ENCODE measurements at places on chromosomes 7 and 10. TPM values are rescaled to one million over a fixed set of nuclear protein-coding genes. Genes with fewer than 3 reads are reported as not detected.
A peak's percentile ranks its signal among the peaks of the same experiment; 100 is the strongest.

DNA sequence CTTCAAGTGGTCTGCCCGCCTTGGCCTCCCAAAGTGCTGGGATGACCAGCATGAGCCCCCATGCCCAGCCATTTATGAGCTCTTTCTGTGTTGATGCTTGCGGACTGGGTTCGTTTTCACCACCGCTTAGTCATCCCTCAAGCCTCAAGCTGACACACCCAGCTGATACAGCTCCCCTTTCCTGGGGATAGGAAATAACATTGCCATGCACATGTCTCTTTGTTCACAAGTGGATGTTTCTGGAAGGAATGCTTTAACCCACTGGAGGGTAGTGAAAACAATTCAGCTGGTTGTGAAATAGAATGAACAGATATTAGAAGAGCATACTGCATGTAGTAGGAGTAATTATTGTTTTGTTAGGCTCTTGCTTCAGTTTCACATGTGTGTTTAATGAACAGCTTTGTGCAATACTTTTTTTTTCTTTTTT lies 8.5 kb upstream of the METTL27 start:
- peak overlapping the region; percentile 73 for H3K27ac ChIP-seq
- DNase-seq, result peak; percentile 60
- H3K4me3 ChIP-seq, result peak overlapping the region; percentile 42
- no peaks in the 10 kb centered on the region for H3K36me3 ChIP-seq
- no peaks in the 10 kb centered on the region for H3K27me3 ChIP-seq

DNA sequence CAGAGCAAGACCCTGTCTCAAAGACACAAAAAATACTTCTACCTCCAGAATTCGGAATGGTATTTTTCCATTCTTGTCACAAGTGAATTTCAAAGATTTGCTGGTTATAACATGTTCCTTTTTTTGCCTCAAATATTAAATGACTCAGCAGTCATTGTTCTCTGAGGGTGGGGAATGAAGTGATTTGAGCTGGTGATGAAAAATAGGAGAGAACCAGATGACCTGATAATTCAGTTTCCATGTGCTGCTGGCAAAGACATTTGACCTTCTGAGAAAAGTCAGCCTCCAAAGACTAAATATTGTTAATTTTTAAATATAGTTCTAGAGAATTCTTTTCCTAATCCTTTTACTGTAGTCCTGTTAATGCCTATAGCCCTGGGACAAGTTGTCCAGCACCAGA lies 78.9 kb downstream of the CACNB2 start:
- H3K27me3 ChIP-seq, result no peaks in the 10 kb centered on the region
- DNase-seq, result no peak
- no peak overlapping the region for H3K27ac ChIP-seq
- H3K36me3 ChIP-seq, result no peaks in the 10 kb centered on the region
- no peaks in the 10 kb centered on the region for H3K4me1 ChIP-seq

GRCh38 chr7:53415816-53416215 lies 380.4 kb downstream of the POM121L12 start:
- no peaks in the 10 kb centered on the region for H3K27me3 ChIP-seq
- H3K4me1 ChIP-seq, result no peaks in the 10 kb centered on the region
- no peaks in the 10 kb centered on the region for H3K36me3 ChIP-seq
- no peak overlapping the region for H3K27ac ChIP-seq
- DNase-seq, result no peak
- no peak overlapping the region for H3K4me3 ChIP-seq

- no peak overlapping the region for H3K4me3 ChIP-seq
- no peak overlapping the region for H3K27ac ChIP-seq
- no peaks in the 10 kb centered on the region for H3K27me3 ChIP-seq
- no peak for DNase-seq
Observed at GRCh38 chr10:112515852-112516251, 68.8 kb downstream of the VTI1A start.

DNA sequence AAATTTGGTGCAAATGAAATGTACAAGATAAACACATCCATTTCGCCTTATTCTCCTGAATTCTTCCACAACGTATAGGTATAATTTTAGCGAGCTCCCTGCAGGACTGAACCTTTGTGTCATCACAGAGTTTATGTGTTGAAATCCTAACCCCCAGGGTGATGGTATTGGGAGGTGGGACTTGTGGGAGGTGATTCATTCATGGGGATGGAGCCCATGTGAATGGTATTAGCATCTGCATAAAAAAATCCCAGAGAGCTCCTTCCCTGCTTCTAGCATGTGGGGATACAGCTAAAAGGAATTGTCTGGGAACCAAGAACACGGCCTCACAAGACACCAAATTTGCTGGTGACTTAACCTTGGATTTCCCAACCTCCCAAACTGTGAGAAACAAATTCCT lies 741.4 kb upstream of the VSTM2A start:
- H3K36me3 ChIP-seq, result no peaks in the 10 kb centered on the region
- no peak overlapping the region for H3K4me3 ChIP-seq
- H3K27ac ChIP-seq, result no peak overlapping the region
- H3K27me3 ChIP-seq, result no peaks in the 10 kb centered on the region

- no peak for DNase-seq
- no peaks in the 10 kb centered on the region for H3K27me3 ChIP-seq
- H3K36me3 ChIP-seq, result no peaks in the 10 kb centered on the region
- H3K4me3 ChIP-seq, result no peak overlapping the region
Observed at GRCh38 chr7:10439027-10439426, 534.6 kb upstream of the PHF14 start.

GRCh38 chr10:36383349-36383748 lies 741.3 kb upstream of the FZD8 start:
- H3K4me1 ChIP-seq, result no peaks in the 10 kb centered on the region
- H3K27me3 ChIP-seq, result no peaks in the 10 kb centered on the region
- no peak overlapping the region for H3K4me3 ChIP-seq
- no peaks in the 10 kb centered on the region for H3K36me3 ChIP-seq

GRCh38 chr10:37246637-37247036 lies 121.2 kb downstream of the ANKRD30A start:
- H3K36me3 ChIP-seq, result no peaks in the 10 kb centered on the region
- H3K27me3 ChIP-seq, result no peaks in the 10 kb centered on the region
- no peak for DNase-seq
- no peaks in the 10 kb centered on the region for H3K4me1 ChIP-seq

- no peak overlapping the region for H3K4me3 ChIP-seq
- H3K27ac ChIP-seq, result no peak overlapping the region
- H3K36me3 ChIP-seq, result no peaks in the 10 kb centered on the region
Observed at GRCh38 chr10:103490986-103491314, 2.6 kb upstream of the NEURL1 start.

DNA sequence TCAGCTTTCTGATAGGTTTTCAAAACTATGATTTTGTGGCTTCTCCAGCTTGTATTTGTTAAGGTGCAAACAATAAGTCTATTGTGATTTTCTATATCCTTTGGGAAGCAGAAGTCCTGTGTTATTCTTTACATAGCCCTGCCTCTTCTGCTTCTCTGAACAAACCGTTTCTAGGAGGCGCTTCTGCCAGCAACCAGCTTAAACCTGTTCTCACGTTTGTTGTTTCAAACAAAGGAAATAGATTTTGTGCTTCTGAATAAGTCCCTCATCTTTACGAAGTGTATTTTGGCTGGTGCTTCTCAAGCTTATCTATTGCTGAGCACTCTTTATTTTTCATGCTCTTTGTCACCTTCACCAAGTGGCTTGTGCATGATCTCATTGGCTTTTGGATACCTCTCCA lies 61.0 kb downstream of the VTI1A start:
- no peak overlapping the region for H3K27ac ChIP-seq
- DNase-seq, result no peak
- H3K27me3 ChIP-seq, result no peaks in the 10 kb centered on the region
- H3K4me1 ChIP-seq, result peaks cover 3% of the 10 kb centered on the region
- H3K4me3 ChIP-seq, result no peak overlapping the region

GRCh38 chr7:132001146-132001545 lies 444.7 kb upstream of the PODXL start:
- H3K36me3 ChIP-seq, result no peaks in the 10 kb centered on the region
- no peak overlapping the region for H3K4me3 ChIP-seq
- no peaks in the 10 kb centered on the region for H3K4me1 ChIP-seq
- H3K27ac ChIP-seq, result no peak overlapping the region

- H3K4me3 ChIP-seq, result no peak overlapping the region
- no peaks in the 10 kb centered on the region for H3K27me3 ChIP-seq
- H3K4me1 ChIP-seq, result no peaks in the 10 kb centered on the region
Observed at GRCh38 chr7:132760244-132760623, 184.0 kb upstream of the PLXNA4 start.

GRCh38 chr10:29923416-29923965 lies 135.9 kb downstream of the JCAD start:
- no peaks in the 10 kb centered on the region for H3K27me3 ChIP-seq
- no peak for DNase-seq
- H3K4me3 ChIP-seq, result no peak overlapping the region
- H3K36me3 ChIP-seq, result no peaks in the 10 kb centered on the region
- no peak overlapping the region for H3K27ac ChIP-seq

GRCh38 chr7:106775975-106776607 lies 89.0 kb upstream of the PIK3CG start:
- H3K27ac ChIP-seq, result no peak overlapping the region
- no peak overlapping the region for H3K4me3 ChIP-seq
- H3K27me3 ChIP-seq, result peaks cover 6% of the 10 kb centered on the region
- H3K36me3 ChIP-seq, result no peaks in the 10 kb centered on the region

DNA sequence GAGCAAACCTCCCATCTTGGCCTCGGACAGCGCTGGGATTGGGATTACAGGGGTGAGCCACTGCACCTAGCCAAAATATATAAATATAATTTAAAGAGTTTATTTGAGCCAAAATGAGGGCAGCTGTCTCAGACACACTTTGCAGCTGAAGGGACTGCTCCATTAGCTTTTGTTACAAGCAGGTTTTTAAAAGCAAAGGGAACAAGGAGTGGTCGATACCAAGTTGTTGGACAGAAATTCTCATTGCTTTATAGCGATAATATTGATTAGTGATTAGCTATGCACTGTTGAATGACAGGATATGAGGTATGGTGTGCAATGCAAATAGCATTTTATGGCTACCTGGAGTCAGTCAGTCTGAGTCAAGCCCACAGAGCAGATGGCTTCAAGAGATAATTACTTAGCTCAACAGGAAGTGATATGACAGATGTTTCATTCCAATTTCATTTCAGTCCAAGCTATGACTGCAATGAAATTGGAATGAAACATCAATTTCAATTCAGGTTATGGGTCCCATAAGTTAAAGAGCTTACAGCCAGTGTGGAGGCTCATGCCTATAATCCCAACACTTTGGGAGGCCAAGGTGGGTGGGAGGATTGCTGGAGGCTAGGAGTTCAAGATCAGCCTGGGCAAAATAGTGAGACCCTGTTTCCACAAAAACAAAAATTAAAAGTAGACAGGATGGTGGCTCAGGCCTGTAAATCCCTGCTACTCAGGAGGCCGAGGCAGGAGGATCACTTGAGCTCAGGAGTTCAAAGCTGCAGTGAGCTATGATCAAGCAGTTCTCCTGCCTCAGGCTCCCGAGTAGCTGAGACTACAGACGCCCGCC lies 23.1 kb downstream of the TYW1 start:
- no peaks in the 10 kb centered on the region for H3K4me1 ChIP-seq
- no peak for DNase-seq
- peaks cover 43% of the 10 kb centered on the region for H3K36me3 ChIP-seq

DNA sequence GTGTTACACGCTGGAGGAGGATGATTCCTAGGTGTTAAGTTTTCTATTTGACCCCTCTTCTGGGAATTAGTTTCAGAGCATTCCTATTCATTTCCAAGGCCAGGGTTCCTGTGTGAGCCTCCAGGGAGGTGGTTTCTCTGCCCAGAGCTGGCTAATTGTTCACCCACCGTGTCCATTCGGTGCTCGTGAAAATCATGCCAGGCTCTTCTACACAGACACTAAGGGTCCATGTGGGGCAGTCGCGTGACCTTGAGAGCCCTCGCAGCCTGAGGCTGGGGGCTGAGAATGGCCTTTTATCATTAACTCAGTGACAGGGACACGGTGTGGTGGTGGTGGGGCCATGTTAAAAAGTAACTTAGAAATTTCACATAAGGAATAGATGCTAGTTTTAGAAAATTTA lies 83.7 kb downstream of the EMX2 start:
- no peaks in the 10 kb centered on the region for H3K27me3 ChIP-seq
- no peak overlapping the region for H3K4me3 ChIP-seq

DNA sequence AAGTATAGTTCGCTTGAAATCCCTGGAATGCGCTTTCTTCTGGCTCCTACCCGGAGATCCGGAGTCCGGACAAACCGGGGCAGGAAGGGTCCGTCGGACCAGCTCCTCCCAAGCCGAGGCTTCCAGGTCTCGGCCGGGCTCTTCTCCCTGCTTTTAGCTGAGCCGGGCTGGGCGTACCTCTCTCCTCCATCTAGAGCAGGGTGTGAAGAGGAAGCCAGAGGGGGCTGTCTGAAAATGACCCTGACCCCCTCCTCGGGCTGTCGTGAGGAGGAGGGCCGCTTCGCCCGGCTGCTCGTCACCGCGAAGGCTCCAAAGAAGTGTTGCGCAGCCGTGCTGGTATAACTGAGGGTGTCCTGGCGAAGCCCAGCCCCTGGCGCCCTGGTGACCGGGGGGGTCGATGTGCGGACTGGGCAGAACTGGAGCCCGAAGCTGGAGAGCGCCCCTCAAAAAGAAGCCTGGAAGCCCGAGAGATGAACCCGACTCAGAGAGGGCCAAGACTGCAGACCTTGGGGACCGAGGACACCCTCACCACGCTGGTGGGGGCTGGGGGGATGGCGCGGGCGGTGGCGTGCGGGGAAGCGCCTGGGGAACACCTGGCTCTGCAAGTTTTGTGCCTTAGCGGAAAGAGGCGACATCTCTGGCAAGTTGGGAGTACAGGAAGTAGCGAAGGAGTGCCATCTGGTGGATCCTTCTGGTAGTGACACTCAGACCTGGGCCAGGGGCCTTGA lies 5.7 kb downstream of the KAZALD1 start:
- H3K27ac ChIP-seq, result no peak overlapping the region
- H3K36me3 ChIP-seq, result no peaks in the 10 kb centered on the region
- H3K4me1 ChIP-seq, result peaks cover 29% of the 10 kb centered on the region
- peak overlapping the region; percentile 55 for H3K4me3 ChIP-seq

- H3K27ac ChIP-seq, result no peak overlapping the region
- H3K36me3 ChIP-seq, result no peaks in the 10 kb centered on the region
- no peaks in the 10 kb centered on the region for H3K4me1 ChIP-seq
- no peaks in the 10 kb centered on the region for H3K27me3 ChIP-seq
Observed at GRCh38 chr7:41777894-41778596, 75.2 kb upstream of the INHBA start.

The SOSTDC1 gene
- polyA plus RNA-seq, result not detected

The ANXA8L1 gene
- not detected for polyA plus RNA-seq

The TMEM72 gene
- not detected for polyA plus RNA-seq

The C7orf57 gene
- polyA plus RNA-seq, result not detected

The LBX1 gene
- polyA plus RNA-seq, result not detected

The CAV2 gene
- not detected for polyA plus RNA-seq

The SLC26A3 gene
- not detected for polyA plus RNA-seq

The TACR2 gene
- polyA plus RNA-seq, result 0.13 TPM

The FUOM gene
- 21.9 TPM for polyA plus RNA-seq

Measured in CD4-positive, CD25-positive, alpha-beta regulatory T cell (primary cell).